Daoy (cell line): ENCODE measurements at places on chromosomes 2 and 18. TPM values are rescaled to one million over a fixed set of nuclear protein-coding genes. Genes with fewer than 3 reads are reported as not detected.
A peak's percentile ranks its signal among the peaks of the same experiment; 100 is the strongest.

GLI2 gene
- total RNA-seq, result 4.2 and 45.6 TPM in 2 replicates

ESPNL gene
- 0.40 and 0.54 TPM in 2 replicates for total RNA-seq

SATB2 gene
- 8.2 and 11.5 TPM in 2 replicates for total RNA-seq

GRCh38 chr18:48038636-48039035 is 108.2 kb upstream of the SMAD2 start:
- DNase-seq, result no peak

DNA sequence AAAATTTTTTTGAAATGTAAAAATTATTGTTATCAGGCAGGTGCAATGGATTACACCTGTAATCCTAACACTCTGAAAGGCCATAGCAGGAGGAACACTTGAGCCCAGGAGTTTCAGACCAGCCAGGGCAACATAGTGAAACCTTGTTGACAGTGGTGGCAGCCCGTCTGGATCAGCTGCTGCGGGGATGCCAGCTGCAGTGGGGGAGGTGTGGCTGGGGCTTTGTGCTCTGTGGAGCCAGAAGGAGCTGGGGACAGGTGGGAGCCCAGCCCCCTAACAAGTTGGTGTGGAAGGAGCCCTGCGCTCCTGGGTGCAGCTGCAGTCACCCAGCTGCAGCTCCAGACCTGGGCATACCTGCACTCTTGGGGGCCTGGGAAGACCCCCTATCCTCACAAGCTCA is 182.4 kb upstream of the MC4R start:
- DNase-seq, result no peak

- no peak for DNase-seq
These were observed 1.4 kb downstream of the MCM6 start for GRCh38 chr2:135874777-135875365.

GRCh38 chr18:64090876-64091275 is 58.0 kb downstream of the LINC00305 start:
- DNase-seq, result no peak

- no peak for DNase-seq
These were observed 402.8 kb downstream of the ZEB2 start for GRCh38 chr2:144117086-144117485.

GRCh38 chr2:222703886-222704285 is 32.4 kb downstream of the MOGAT1 start:
- DNase-seq, result no peak

GRCh38 chr2:31987454-31988220 is 23.2 kb downstream of the MEMO1 start:
- peak; percentile 23 for DNase-seq
